T1000 (cell line): ENCODE measurements at places on chromosomes 13 and 19.

DNA sequence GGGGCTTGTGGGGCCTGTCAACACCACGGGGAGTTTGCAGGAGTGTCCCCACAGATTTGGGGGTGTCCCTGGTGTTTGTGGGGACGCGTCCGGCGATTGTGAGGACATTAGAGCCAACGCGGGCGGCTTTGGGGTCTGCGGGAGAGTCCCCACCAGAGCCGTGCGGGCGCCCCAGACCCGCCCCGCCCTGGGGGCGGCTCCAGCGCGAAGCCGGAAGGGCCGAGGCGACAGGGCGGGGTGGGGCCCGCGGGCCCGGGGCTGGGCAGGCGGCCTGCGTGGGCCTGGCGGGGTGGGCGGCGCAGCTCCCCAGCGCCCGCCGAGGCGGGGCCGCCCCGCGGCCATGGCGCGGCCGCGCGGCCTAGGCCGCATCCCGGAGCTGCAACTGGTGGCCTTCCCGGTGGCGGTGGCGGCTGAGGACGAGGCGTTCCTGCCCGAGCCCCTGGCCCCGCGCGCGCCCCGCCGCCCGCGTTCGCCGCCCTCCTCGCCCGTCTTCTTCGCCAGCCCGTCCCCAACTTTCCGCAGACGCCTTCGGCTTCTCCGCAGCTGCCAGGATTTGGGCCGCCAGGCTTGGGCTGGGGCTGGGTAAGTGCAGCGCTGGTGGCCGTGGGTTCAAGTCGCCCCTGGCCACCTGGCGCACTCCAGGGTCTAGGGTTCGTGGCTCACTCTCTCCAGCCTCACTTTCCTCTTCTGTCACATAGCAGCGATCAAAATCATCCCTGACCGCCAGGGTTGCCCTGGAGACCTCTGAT lies 10.3 kb downstream of the PDE4A start:
- DNase-seq = no peak

DNA sequence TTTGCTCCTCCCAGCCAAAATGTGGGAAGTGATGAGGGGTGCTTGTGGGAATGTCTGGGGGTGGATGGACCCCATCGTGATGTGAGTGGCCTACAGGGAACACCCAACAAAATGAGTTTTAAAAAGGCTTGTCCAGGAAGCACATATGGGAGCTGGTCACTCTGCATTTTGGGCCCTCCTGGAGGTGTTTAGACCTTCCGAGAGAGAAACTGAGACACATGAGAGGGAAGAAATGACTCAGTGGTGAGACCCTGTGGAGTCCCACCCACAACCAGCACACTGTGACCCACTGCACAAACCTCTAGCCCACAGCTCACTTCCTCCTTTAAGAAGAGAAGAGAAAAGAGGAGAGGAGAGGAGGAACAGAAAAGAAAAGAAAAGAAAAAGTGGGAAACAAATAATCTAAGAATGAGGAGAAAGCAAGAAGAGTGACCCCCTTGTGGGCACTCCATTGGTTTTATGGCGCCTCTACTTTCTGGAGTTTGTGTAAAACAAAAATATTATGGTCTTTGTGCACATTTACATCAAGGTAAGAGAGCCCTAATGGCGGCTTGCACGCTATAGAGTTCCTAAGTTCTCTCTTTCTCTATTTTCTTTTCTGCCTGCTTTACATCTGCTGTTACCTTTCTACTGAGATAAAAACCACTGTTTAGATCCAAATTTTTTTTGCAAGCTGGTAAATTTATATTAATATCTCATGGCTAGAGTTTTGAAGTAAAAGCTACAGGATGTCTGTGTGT lies 13.3 kb upstream of the LILRB1 start:
- no peak for DNase-seq

GRCh38 chr19:58547323-58548312 lies 3.8 kb downstream of the TRIM28 start:
- no peak for DNase-seq

DNA sequence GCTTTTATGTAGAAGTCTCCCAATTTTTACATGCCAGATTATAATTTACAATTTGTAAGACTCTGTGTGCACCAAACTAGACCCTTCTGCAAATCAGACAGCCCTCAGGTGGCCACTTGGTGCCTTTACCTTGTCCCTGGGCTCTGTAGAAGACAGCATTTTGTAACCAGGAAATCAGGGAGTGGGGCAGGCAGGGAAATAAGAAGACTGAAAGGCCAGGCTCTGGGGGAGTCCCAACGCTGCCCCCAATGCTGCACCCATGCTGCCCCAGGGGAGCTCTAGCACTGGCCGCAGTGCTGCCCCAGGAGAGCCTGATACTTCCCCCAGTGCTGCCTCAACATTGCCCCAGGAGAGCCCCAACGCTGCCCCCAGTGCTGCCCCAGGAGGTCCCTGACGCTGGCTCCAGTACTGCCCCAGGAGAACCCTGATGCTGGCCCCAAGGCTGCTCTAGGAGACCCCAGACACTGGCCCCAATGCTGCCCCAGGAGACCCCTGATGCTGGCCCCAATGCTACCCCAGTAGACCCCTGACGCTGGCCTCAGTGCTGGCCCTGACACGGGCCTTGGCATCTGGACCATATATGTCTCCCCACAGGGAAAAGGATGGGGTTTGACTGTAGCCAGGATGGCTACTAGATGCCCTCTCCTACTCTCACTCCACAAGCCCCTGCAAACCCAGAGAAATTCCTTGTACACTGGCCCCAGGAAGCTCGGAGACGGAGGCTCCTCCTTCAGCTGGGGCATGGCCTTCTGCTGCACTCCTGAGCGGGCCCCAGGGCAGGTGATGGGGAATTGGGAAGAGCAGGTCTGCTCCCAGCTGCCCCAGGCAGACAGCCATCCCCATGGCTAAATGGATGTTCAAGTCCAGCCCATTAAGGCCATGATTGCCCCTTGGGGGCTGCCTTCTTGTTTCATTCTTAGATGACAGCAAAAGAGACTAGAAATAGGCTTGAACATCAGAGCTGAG lies 23.6 kb downstream of the VSTM2B start:
- no peak for DNase-seq

DNA sequence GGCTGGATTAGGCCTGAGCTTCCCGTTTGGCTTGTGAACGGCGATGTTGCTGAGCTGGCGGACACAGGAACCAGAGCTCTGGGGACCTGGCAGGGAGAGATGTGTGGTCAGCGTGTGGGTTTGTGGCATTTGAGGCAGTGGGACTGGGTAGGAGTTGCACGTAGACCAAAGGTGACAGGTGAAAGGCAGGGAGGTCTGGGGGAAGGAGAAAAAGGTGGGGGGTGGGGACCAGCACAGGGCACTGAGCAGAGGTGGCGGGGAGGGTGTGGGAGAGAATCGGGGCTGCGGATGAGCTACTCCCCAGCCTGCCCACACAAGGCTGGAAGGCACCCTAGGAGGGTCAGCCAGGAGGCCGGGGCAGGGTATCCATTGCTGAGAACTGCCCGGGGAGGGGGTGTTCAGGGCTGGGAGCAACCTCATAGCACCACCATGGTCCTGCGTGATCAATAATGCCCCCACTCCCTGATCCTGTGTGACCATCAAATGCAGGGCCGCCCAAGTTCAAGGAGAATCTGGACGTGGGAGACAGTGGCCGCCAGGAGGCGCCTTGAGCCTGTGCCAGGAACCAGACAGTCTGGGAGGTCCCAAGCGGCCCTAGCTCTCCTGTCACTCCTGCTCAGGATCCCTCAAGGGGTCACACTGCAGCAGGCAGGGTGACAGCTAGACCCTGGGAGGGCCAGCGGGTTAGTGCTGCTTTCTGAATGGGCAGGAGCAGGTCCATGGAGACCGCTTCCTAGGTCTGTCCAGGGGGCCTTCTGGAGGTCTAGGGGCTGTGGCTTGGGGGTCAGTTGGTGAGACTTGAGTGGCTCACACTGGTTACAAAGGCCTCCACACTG lies 12.8 kb upstream of the SELENOW start:
- peak; percentile 3 for DNase-seq

DNA sequence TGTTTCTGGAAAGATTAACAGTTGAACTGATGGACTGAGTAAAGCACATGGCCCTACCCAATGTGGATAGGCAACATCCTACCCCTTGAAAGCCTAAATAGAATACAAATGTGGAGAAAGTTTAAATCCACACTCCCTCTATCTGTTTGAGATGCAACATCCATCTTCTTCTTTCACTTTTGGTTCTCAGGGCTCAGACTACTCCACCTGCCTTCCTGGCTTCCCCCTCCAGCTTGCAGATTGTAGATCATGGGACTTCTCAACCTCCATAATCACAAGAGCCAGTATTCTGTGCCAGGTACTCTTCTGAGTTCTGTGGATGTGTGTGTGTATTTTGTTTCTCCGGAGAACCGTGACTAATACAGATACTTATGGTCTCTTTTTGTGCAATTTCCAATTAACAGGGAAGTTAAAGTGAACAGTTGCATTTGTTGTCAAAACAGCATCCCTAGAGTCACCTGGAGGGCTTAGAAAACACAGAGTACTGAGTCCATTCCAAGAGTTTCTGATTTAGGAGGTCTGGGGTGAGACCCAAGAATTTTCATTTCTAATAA lies 590.3 kb upstream of the MIR17HG start:
- DNase-seq = no peak

GRCh38 chr13:40692946-40693345 lies 26.5 kb upstream of the FOXO1 start:
- DNase-seq = no peak
